ENCODE measurements at places on chromosomes 6 and 20. TPM values are rescaled to one million over a fixed set of nuclear protein-coding genes. Genes with fewer than 3 reads are reported as not detected.

DNA sequence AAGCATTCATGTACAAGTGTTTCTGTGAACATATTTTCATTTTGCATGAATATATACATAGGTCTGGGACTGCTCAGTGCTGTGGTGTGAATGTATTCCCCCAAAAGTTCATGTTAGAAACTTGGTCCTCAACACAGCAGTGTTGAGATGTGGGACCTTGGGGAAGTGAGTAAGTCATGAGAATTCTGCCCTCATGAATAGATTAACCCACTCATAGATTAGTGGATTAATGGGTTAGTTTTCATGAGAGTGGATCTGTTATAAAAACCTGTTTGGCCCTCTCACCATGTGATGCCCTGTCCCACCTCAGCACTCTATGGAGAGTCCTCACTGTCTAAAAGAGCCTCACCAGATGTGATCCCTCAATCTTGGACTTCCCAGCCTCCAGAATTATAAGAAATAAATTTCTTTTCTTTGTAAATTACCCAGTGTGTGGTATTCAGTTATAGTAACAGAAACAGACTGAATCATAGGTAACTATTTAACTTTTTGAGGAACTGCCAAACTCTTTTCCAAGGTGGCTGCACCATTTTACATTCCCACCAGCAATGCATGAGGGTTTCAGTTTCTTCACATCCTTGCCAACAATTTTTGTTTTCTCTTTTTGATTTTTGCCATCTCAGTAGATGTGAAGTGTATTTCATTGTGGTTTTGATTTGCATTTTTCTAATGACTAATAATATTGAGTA lies 45.3 kb downstream of the QRSL1 start:
- no peaks in the 10 kb centered on the region for H3K36me3 ChIP-seq
- H3K4me3 ChIP-seq, result no peak overlapping the region
- H3K27me3 ChIP-seq, result no peaks in the 10 kb centered on the region
- H3K27ac ChIP-seq, result no peak overlapping the region

The C6orf58 gene
- polyA plus RNA-seq, result 0.12 TPM

DNA sequence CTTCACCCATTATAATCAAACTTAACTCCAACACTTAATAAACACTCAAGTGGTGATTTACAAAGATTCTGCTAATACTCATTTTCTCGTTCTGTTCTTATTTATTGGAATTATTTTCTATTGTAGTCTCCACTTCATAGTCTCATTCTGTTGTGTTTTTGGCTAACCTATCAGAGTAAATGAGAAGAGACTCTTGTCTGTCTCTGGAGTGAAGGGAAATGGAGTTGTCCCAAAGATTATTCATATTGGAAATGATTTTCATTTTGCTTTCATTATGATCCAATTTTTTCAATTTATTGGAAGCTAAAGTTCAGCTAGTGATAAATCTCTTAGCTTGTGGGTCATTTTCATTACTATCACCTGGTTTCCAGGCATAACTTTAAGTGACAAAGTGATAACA lies 454.9 kb upstream of the JAG1 start:
- H3K27ac ChIP-seq, result no peak overlapping the region
- H3K4me3 ChIP-seq, result no peak overlapping the region
- H3K4me1 ChIP-seq, result no peaks in the 10 kb centered on the region
- no peaks in the 10 kb centered on the region for H3K27me3 ChIP-seq
- H3K36me3 ChIP-seq, result no peaks in the 10 kb centered on the region
- DNase-seq, result no peak

- no peak for DNase-seq
- H3K4me3 ChIP-seq, result no peak overlapping the region
- H3K27ac ChIP-seq, result no peak overlapping the region
- peaks cover 2% of the 10 kb centered on the region for H3K36me3 ChIP-seq
These were observed 80.9 kb upstream of the PLN start for GRCh38 chr6:118467181-118467580.

- no peaks in the 10 kb centered on the region for H3K36me3 ChIP-seq
- H3K4me1 ChIP-seq, result peaks cover 4% of the 10 kb centered on the region
- peaks cover 65% of the 10 kb centered on the region for H3K27me3 ChIP-seq
- H3K4me3 ChIP-seq, result peak overlapping the region; percentile 29
These were observed 729 bp downstream of the SMOC2 start for GRCh38 chr6:168441434-168442391.

DNA sequence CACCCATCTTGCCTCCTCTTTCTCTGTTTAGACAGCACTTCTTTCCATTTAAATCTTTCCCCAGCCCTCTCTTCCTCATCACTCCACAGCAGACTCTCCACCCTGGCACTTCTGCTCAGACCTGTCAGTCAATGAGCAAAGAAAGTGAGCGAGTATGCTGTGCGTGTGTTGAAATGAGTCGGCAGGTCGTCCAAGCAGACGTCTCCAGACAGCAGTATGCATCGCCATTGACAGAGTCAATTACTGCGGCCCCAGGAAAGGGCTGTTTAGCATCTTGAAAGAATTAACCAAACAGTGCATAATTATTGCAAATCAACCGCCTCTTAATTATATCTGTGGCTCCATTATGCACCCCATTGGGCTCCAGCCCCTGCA lies 54.8 kb upstream of the KCNG1 start:
- H3K4me3 ChIP-seq, result no peak overlapping the region
- no peaks in the 10 kb centered on the region for H3K4me1 ChIP-seq
- H3K27ac ChIP-seq, result no peak overlapping the region

DNA sequence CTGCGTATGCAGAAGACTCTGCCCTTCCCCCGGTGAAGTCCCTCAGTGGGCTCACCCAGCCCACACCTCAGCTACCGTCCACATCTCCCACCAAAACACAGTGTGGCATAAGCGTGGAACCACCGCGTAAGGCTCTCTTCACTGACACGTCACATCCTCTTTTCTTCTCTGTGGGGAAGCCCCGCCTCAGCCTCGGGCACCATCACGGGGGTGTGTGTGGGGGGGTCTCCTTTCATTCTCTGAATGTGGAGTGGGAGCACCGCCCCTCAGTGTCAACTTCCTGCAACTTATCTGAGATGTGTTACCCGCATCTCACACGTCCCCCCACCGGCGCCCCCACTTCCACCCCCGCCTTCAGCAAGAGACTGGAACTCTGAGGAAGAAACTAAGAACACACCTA lies 388.4 kb upstream of the JARID2 start:
- no peaks in the 10 kb centered on the region for H3K27me3 ChIP-seq
- H3K36me3 ChIP-seq, result no peaks in the 10 kb centered on the region
- no peak overlapping the region for H3K27ac ChIP-seq
- H3K4me3 ChIP-seq, result no peak overlapping the region

GRCh38 chr20:57527728-57528127 lies 2.8 kb upstream of the CTCFL start:
- no peaks in the 10 kb centered on the region for H3K36me3 ChIP-seq
- no peak overlapping the region for H3K4me3 ChIP-seq
- H3K27me3 ChIP-seq, result no peaks in the 10 kb centered on the region
- no peak overlapping the region for H3K27ac ChIP-seq
- DNase-seq, result no peak

GRCh38 chr6:101365181-101365580 lies 28.3 kb upstream of the GRIK2 start:
- no peaks in the 10 kb centered on the region for H3K4me1 ChIP-seq
- H3K27ac ChIP-seq, result no peak overlapping the region
- no peaks in the 10 kb centered on the region for H3K36me3 ChIP-seq
- no peak for DNase-seq

- DNase-seq, result peak; percentile 5
- H3K36me3 ChIP-seq, result no peaks in the 10 kb centered on the region
- H3K4me3 ChIP-seq, result no peak overlapping the region
- no peak overlapping the region for H3K27ac ChIP-seq
- H3K27me3 ChIP-seq, result no peaks in the 10 kb centered on the region
- H3K4me1 ChIP-seq, result no peaks in the 10 kb centered on the region
These were observed 221.2 kb downstream of the FNDC1 start for GRCh38 chr6:159390381-159390780.

The DAAM2 gene
- 17.8 TPM for polyA plus RNA-seq

DNA sequence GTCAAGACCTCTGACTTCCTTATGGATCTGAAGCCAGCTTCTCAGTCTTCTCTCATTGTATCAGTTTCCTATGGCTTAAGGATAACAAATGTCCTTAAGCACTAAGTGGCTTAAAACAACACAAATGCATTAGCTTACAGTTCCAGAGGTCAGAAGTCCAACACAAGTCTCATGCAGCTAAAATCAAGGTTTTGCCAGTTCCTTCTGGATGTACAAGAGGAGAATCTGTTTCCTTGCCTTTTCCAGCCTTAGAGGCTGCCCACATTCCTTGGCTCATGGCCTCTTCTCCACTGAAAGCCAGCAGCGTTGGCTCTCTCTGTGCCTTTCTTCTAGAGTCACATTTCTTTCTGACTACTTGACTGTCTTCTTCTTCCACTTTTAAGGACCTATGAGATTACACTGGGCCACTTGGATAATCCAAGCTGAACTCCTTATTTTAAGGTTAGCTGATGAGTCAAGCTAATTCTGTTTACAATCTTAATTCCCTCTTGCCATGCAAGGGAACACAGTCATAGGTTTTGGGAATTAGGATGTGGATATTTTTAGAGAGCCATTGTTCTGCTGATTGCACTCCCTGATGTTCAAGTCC lies 179.0 kb downstream of the BCAS1 start:
- peaks cover 2% of the 10 kb centered on the region for H3K4me1 ChIP-seq
- H3K27ac ChIP-seq, result no peak overlapping the region
- no peak overlapping the region for H3K4me3 ChIP-seq
- no peaks in the 10 kb centered on the region for H3K27me3 ChIP-seq

DNA sequence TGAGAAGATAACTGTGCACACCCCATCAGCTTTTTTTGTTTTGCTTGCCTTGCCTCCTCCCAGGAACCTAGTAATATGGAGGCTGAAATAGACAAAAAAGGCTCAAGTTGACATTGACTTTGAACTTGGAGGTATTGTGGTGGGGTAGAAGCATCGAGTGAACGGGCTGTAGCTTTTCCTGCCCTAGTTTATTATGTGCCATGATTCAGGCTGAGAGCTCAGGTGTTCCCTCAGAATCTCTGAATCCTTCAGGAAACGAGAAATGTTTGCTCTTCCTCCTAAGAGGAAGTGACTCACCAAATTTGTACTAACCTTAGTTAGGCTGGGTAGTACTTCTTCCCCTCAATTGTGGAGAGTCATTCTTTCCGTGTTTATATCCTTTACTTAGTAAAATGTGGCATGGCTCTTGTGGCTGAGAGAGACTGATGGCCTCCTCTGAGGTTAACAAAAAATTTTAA lies 98.8 kb downstream of the SASH1 start:
- no peaks in the 10 kb centered on the region for H3K36me3 ChIP-seq
- no peaks in the 10 kb centered on the region for H3K27me3 ChIP-seq
- no peaks in the 10 kb centered on the region for H3K4me1 ChIP-seq
- no peak overlapping the region for H3K4me3 ChIP-seq

GRCh38 chr6:46556053-46556452 lies 64.8 kb upstream of the RCAN2 start:
- H3K27ac ChIP-seq, result peak overlapping the region; percentile 26
- H3K4me1 ChIP-seq, result peaks cover 3% of the 10 kb centered on the region
- no peaks in the 10 kb centered on the region for H3K36me3 ChIP-seq

DNA sequence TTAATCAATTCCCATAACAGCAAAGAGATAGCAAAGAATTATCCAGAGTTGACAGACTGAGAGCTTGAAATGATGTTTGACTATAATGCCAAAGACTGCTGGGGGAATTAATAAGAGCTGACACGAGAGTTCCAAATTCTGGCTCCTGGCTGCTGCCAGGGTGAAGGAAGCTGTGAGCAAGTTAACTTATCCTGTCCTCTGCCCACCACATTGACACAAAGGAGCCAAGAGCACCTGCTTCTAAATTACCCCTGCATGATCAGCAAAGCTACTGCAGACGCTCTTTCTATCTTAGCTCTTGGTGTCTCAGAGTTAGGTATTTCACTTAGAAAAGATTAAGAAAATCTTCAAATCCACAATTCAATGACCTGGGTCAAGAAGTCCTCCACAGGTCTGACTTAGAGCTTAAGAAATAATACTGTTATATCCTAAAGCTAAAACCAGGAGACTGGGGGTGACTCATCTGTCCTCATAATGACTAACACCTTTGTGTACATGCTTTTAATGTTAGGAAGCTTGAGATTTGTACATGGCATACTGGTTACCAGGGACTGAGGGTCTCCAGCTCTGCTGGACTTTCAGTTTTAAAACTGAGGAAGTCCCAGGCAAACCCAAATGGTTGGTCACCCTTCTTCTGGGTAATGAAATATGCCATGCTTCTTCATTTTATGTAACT lies 13.2 kb upstream of the FRK start:
- H3K27ac ChIP-seq, result no peak overlapping the region
- peaks cover 2% of the 10 kb centered on the region for H3K4me1 ChIP-seq
- DNase-seq, result no peak
- no peaks in the 10 kb centered on the region for H3K36me3 ChIP-seq
- H3K4me3 ChIP-seq, result no peak overlapping the region
- no peaks in the 10 kb centered on the region for H3K27me3 ChIP-seq

GRCh38 chr6:24927985-24928745 lies 7.6 kb downstream of the RIPOR2 start:
- DNase-seq, result no peak
- H3K4me1 ChIP-seq, result no peaks in the 10 kb centered on the region
- no peaks in the 10 kb centered on the region for H3K27me3 ChIP-seq
- H3K36me3 ChIP-seq, result no peaks in the 10 kb centered on the region
- no peak overlapping the region for H3K27ac ChIP-seq
- H3K4me3 ChIP-seq, result no peak overlapping the region

The EYA2 gene
- 0.72 TPM for polyA plus RNA-seq

The TPBG gene
- 5.4 TPM for polyA plus RNA-seq

- H3K27me3 ChIP-seq, result no peaks in the 10 kb centered on the region
- H3K4me1 ChIP-seq, result peaks cover 10% of the 10 kb centered on the region
- peak overlapping the region; percentile 98 for H3K27ac ChIP-seq
- peak overlapping the region; percentile 93 for H3K4me3 ChIP-seq
These were observed 1.4 kb downstream of the AKIRIN2 start for GRCh38 chr6:87700397-87701343.

GRCh38 chr6:1885576-1886011 lies 275.9 kb downstream of the FOXC1 start:
- H3K27ac ChIP-seq, result no peak overlapping the region
- no peak overlapping the region for H3K4me3 ChIP-seq
- peaks cover 5% of the 10 kb centered on the region for H3K4me1 ChIP-seq

DNA sequence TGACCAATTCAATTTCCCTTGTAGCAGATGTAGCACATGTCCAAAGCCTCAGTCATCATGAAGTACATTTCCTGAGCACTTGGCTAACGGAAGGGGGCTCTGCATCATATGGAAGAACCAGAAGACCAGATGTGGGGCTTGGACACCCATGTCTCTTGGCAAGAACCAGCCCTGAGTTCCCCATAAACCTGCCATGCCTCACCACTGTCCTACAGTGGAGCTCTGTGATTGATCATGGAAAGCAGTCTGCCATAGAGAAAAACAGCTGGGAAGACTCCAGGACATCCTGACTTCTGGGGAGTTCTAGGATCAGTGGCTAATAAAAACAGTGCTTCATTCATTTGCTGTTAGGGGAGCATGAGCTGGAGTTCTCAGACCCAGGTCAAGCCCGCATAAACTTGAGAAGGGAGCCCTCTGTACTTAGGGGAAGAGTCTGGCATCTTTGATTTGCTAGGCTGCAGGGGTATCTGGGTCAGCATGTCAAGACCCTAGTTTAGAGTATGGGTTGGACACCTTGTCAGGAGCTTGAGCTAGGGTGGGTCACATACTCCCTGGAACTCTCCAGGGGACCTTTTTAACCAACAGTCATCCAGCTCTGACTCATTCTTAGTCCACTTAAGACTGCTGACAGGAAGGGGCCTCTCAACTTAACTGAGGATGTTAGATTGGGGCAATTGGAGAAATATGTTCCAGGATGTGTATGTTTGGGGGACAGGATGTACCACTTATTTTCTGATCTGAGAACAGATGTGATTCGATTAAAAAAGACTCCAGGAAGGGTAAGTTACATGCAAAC lies 26.3 kb upstream of the TRAM2 start:
- no peak for DNase-seq
- peaks cover 12% of the 10 kb centered on the region for H3K4me1 ChIP-seq
- no peak overlapping the region for H3K4me3 ChIP-seq
- no peaks in the 10 kb centered on the region for H3K36me3 ChIP-seq
- H3K27ac ChIP-seq, result peak overlapping the region; percentile 4

- H3K27ac ChIP-seq, result no peak overlapping the region
- H3K27me3 ChIP-seq, result no peaks in the 10 kb centered on the region
- H3K36me3 ChIP-seq, result no peaks in the 10 kb centered on the region
- no peaks in the 10 kb centered on the region for H3K4me1 ChIP-seq
- no peak for DNase-seq
These were observed 232.8 kb downstream of the THBS2 start for GRCh38 chr6:169020821-169021220.
